ENCODE measurements at places on chromosomes 11 and 22. TPM values are rescaled to one million over a fixed set of nuclear protein-coding genes. Genes with fewer than 3 reads are reported as not detected.

GRCh38 chr22:44193535-44193891, 12.8 kb downstream of the PARVG start:
- no peak for DNase-seq
- H3K36me3 ChIP-seq, result peaks cover 33% of the 10 kb centered on the region
- H3K4me3 ChIP-seq, result peak overlapping the region; percentile 34
- H3K4me1 ChIP-seq, result peaks cover 52% of the 10 kb centered on the region
- H3K27ac ChIP-seq, result peak overlapping the region; percentile 78

DNA sequence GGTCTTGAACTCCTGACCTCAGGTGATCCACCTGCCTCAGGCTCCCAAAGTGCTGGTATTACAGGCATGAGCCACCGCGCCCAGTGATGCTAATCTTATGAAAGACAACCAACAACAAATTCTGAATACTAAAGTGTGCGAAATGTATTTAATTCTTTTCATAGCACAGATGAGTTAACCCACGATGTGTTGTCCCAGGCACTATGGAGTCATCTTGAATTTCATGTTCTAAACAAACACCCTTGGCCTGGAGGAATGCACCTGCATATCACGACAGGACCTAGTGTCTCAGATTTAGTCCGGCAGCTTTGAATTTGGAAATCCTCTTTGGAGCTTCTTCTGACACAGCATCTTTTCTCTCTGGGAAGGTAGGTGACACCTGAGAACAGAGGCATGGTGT, 16.2 kb upstream of the VPREB1 start:
- no peaks in the 10 kb centered on the region for H3K4me1 ChIP-seq
- H3K36me3 ChIP-seq, result no peaks in the 10 kb centered on the region
- H3K27me3 ChIP-seq, result no peaks in the 10 kb centered on the region
- no peak overlapping the region for H3K4me3 ChIP-seq
- no peak overlapping the region for H3K27ac ChIP-seq
- DNase-seq, result no peak

GRCh38 chr11:72014761-72015320, 16.1 kb downstream of the IL18BP start:
- H3K27me3 ChIP-seq, result no peaks in the 10 kb centered on the region
- no peak overlapping the region for H3K4me3 ChIP-seq
- DNase-seq, result no peak
- peaks cover 24% of the 10 kb centered on the region for H3K4me1 ChIP-seq
- H3K36me3 ChIP-seq, result peaks cover 28% of the 10 kb centered on the region

DNA sequence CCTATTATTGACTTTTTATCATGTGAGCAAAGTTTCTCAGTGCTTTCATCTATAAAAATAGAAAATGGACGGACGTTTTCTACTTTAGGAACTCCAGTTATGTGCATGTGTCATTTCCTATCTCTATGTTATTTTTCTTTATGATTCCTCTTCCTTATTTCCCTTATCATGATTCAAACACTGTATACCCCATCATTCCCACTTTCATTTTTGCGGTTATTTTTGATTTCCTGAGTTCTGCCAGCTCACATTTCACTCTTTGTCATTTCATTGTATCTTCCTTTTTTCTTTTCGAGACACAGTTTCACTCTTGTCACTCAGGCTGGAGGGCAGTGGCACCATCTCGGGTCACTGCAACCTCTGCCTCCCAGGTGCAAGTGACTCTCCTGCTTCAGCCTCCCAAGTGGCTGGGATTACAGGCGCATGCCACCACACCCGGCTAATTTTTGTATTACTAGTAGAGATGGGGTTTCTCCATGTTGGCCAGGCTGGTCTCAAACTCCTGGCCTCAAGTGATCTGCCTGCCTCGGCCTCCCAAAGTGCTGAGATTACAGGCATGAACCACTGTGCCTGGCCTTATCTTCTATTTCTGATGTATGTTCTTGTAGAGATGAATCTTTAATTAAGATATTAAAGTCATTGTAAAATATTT, 21.5 kb downstream of the C11orf58 start:
- peaks cover 36% of the 10 kb centered on the region for H3K36me3 ChIP-seq
- H3K27ac ChIP-seq, result peak overlapping the region; percentile 87
- no peaks in the 10 kb centered on the region for H3K27me3 ChIP-seq
- no peak for DNase-seq
- H3K4me3 ChIP-seq, result no peak overlapping the region

DNA sequence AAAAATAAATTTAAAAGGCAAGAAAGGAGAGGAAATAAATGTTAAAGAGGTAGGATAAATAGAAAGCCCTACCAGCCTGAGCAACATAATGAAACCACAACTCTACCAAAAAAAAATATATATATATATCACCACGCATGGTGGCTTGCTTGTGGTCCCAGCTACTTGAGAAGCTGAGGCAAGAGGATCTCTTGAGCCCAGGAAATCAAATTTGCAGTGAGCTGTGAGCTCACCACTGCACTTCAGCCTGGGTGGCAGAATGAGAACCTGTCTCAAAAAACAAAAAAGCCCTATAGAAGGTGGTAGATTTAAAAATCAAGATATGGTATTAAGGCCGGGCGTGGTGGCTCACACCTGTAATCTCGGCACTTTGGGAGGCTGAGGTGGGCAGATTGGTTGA, 10.5 kb downstream of the NUCB2 start:
- H3K27ac ChIP-seq, result peak overlapping the region; percentile 91
- peaks cover 65% of the 10 kb centered on the region for H3K4me1 ChIP-seq
- H3K4me3 ChIP-seq, result peak overlapping the region; percentile 19
- no peaks in the 10 kb centered on the region for H3K27me3 ChIP-seq
- no peak for DNase-seq

- H3K4me3 ChIP-seq, result no peak overlapping the region
- no peaks in the 10 kb centered on the region for H3K36me3 ChIP-seq
- peaks cover 12% of the 10 kb centered on the region for H3K27me3 ChIP-seq
- H3K27ac ChIP-seq, result no peak overlapping the region
- DNase-seq, result no peak
Measured at GRCh38 chr11:36216061-36216615, 73.1 kb downstream of the COMMD9 start.

DNA sequence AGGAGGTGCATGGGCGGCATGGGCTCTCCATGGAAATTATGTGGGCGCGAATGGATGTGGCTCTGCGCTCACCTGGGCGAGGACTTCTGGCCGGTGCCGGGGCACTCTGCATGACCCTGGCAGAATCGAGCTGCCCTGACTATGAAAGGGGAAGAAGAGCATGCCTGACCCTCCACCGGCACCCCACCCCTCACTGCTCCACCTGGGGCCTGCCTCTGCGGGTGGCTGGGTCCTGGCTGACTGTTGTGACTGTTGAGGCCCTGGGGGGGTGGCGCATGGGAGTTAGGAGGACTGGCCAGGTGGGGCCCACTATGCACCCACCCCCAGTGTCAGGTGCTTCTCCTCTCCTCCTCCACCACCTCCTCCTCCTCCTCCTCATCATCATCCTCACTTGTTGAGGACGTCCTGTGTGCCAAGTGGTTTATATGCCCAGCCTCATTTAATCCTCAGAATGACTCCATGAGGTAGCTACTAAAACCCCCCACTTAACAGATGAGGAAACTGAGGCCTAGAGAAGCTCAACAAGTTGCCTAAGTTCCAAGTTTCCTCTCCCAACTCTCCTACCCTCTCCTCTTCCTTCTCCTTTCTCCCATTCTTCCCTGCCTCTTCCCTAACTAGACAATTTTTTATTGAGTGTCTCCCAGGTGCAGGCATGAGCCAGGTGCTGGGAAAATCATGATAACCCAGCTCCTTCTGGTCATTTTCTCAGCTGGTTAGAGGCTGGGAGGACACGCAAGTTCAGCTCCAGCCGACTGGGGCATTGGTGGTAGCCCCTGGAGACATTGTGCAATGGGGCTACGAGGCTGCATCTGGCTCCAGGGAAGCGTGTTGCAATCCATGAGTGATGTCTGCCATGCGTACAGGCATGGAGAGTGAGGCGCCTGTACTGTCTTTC, 2.3 kb downstream of the MYEOV start:
- H3K4me1 ChIP-seq, result peaks cover 45% of the 10 kb centered on the region
- H3K36me3 ChIP-seq, result no peaks in the 10 kb centered on the region
- H3K27me3 ChIP-seq, result no peaks in the 10 kb centered on the region
- peak overlapping the region; percentile 89 for H3K4me3 ChIP-seq
- DNase-seq, result no peak

DNA sequence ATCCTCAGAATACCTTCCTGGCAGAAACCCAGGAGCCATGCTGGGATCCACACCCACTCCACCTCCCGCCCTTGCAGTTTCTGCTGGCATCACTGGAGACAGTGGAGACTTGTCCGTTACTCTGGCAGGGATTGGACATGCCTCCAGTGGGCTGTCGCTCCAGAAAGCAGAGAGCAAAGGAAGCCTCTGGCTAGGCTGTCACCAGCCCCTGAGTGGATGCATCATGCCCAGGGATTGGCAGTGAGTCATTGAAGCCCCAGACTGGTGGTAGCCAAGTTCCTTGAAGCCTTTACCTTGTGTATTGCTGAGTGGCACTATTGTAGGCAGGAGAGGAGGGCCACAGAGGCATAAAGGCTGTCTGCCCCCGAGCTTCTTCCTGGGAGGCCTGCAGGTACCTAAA, 34.8 kb upstream of the E2F8 start:
- no peak overlapping the region for H3K27ac ChIP-seq
- no peaks in the 10 kb centered on the region for H3K27me3 ChIP-seq
- no peaks in the 10 kb centered on the region for H3K4me1 ChIP-seq
- no peaks in the 10 kb centered on the region for H3K36me3 ChIP-seq
- DNase-seq, result no peak

DNA sequence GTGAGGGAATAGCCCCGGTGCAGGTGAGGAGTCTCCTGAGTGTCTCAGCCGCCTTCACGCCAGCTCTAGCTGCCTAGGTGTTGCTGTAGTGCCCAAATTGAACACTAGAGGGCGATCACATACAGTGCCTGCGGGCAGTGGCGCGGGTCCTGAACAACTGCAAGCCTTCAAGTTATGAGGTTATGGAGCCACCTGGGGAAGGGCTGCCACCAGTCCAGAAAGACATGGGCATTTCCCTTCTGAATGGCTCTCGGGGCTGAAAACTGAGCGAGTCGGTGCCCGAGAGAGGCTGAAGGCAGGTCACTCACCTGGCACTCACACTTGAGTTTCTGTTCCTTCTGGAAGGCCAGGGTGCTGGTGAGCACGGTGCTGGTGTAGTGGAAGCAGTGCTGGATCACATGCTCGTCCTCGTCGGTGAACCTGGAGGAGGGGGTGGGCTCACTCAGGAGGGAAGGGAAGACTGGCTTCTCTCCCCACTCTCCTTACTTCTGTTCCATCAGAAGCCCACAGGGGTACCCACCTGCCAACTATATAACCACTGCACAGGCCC, 88.4 kb downstream of the PDE2A start:
- H3K27me3 ChIP-seq, result peaks cover 51% of the 10 kb centered on the region
- H3K4me1 ChIP-seq, result peaks cover 31% of the 10 kb centered on the region
- no peaks in the 10 kb centered on the region for H3K36me3 ChIP-seq
- peak overlapping the region; percentile 91 for H3K4me3 ChIP-seq
- peak; percentile 33 for DNase-seq

DNA sequence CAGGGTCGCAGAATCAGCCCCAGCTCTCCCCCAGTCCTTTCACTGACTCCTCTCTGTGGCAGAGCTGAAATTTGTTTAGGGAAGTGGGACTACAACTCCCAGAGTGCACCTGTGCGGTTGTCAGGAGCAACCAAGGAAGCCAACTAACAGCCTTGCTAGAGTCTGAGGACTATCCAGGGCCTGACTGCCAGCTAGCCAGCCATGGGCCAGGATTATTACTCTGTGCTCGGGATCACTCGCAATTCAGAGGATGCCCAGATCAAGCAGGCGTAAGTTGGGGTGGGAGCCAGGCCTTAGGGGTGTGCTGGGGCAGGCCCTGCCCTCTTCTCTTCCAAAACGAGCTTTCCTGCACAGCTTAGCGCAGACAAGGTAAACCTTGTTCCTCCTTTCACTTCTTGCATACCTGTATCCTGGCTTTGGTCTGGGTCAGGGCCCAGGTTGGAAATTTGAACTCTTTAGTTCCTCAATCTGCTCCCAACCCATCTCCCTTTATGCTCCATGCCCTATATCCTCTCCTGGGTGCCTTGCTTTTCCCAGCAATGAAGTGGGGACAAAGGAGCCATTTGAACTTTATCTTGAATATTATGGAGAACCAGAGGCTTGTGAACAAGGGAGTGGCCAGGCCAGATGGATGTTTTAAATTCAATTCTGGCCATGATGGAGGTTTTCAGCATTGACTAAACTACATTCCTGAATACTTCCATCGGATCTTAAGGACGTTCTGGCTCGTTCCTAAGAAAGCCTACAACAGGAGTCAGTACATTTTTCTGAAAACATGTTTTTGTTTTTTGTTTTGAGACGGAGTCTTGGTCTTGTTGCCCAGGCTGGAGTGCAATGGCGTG, at the start of gene DNAJB13:
DNAJB13 (plus strand) TSS at position 158 of the 842 bp plus-strand sequence; CDS start at position 202, 44 bp downstream.
- H3K4me3 ChIP-seq, result no peak within 1 kb of the TSS
- no peak for DNase-seq
- H3K36me3 ChIP-seq, result no peaks in the 10 kb centered on the region
- no peaks in the 10 kb centered on the region for H3K4me1 ChIP-seq

DNA sequence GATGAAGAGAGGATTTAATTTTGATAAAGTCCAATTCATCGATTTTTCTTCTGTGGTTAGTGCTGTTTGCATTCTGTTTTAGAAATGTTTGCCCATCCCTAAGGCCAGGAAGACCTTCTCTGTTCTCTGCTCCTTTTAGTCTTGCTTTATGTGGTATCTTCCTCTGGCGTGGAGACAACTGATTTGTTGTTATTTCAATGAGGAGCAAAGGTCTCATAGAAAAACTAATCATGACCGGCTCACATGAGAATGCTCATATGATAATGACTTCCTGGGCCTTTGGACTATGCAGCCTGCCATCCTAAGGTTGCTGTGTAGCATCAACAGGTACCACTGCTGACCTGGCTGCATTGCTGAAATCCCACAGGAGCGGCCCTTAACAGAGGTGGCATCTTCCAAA, 19.8 kb downstream of the SCGB1A1 start:
- no peaks in the 10 kb centered on the region for H3K36me3 ChIP-seq
- no peaks in the 10 kb centered on the region for H3K27me3 ChIP-seq
- peaks cover 32% of the 10 kb centered on the region for H3K4me1 ChIP-seq
- DNase-seq, result no peak

GRCh38 chr22:29073618-29074275, 912 bp downstream of the KREMEN1 start:
- H3K36me3 ChIP-seq, result no peaks in the 10 kb centered on the region
- H3K4me1 ChIP-seq, result peaks cover 17% of the 10 kb centered on the region
- peak; percentile 16 for DNase-seq
- H3K4me3 ChIP-seq, result peak overlapping the region; percentile 59
- H3K27ac ChIP-seq, result no peak overlapping the region

GRCh38 chr22:43441751-43442150, 29.9 kb downstream of the MPPED1 start:
- no peak overlapping the region for H3K4me3 ChIP-seq
- H3K4me1 ChIP-seq, result peaks cover 2% of the 10 kb centered on the region
- peaks cover 6% of the 10 kb centered on the region for H3K27me3 ChIP-seq
- no peak overlapping the region for H3K27ac ChIP-seq
- DNase-seq, result no peak

Gene NARS2
- total RNA-seq, result 16.1 TPM

Gene PVALB
- total RNA-seq, result not detected

Gene MMP27
- not detected for total RNA-seq

Gene SLC22A6
- not detected for total RNA-seq

Gene OR8G5
- total RNA-seq, result not detected

Gene PHETA2
- total RNA-seq, result 0.74 TPM

Gene KCNK7
- total RNA-seq, result 2.4 TPM

Gene TST
- not detected for total RNA-seq

Gene NPAS4
- not detected for total RNA-seq

Gene BAIAP2L2
- total RNA-seq, result 2.2 TPM

All from naive thymus-derived CD8-positive, alpha-beta T cell (primary cell).